Neural progenitor cell (in vitro differentiated cells): ENCODE measurements at places on chromosomes 5 and 9. TPM values are rescaled to one million over a fixed set of nuclear protein-coding genes. Genes with fewer than 3 reads are reported as not detected.
A peak's percentile ranks its signal among the peaks of the same experiment; 100 is the strongest.

GRCh38 chr5:76763136-76763535 lies 47.2 kb downstream of the F2R start:
- no peak for DNase-seq
- no peaks in the 10 kb centered on the region for H3K36me3 ChIP-seq
- H3K4me1 ChIP-seq: no peaks in the 10 kb centered on the region

DNA sequence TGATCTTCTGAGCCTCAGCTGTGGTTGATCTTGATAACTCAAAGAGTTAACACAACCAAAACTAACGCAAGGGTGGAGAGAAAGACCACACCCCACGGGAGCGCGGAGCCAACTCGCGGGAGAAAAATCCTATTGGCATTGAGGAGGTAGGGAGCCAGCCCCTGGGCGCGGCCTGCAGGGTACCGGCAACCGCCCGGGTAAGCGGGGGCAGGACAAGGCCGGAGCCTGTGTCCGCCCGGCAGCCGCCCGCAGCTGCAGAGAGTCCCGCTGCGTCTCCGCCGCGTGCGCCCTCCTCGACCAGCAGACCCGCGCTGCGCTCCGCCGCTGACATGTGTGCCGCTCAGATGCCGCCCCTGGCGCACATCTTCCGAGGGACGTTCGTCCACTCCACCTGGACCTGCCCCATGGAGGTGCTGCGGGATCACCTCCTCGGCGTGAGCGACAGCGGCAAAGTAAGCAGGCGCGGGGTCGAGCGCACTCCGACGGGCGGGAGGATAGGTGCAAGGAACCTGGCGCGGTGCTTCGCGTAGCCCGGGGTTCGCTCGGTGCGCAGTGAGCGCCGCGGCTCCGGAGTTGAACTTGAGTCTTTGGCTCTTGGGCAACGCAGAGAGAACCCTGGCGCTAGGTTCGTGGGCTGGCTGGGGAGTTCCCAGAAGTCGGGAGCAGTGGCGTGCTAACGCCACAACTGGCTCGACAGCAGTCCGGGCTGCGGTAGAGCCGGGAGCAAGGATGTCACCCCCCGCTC lies at the start of gene GDA:
Gene GDA, plus strand, starts transcription at position 210 of the 745 bp plus-strand sequence. Its CDS starts 120 bp downstream, at position 330.
- no peaks in the 10 kb centered on the region for H3K36me3 ChIP-seq
- H3K4me3 ChIP-seq: peak within 1 kb of the TSS; percentile 60
- H3K27me3 ChIP-seq: peaks cover 56% of the 10 kb centered on the region
- peaks cover 4% of the 10 kb centered on the region for H3K4me1 ChIP-seq

GRCh38 chr9:71209890-71210289 lies 88.5 kb upstream of the TRPM3 start:
- no peak for DNase-seq
- no peaks in the 10 kb centered on the region for H3K4me1 ChIP-seq
- H3K4me3 ChIP-seq: no peak overlapping the region
- peaks cover 11% of the 10 kb centered on the region for H3K36me3 ChIP-seq

GRCh38 chr5:166581826-166582225 lies 1709.6 kb upstream of the WWC1 start:
- no peaks in the 10 kb centered on the region for H3K4me1 ChIP-seq
- no peak overlapping the region for H3K27ac ChIP-seq
- H3K36me3 ChIP-seq: no peaks in the 10 kb centered on the region
- DNase-seq: no peak

Gene TAS2R1
- not detected in 2 replicates for total RNA-seq

Gene SLC6A19
- total RNA-seq: not detected in 2 replicates

- no peaks in the 10 kb centered on the region for H3K27me3 ChIP-seq
- no peak overlapping the region for H3K4me3 ChIP-seq
- H3K27ac ChIP-seq: no peak overlapping the region
- H3K36me3 ChIP-seq: no peaks in the 10 kb centered on the region
- peaks cover 12% of the 10 kb centered on the region for H3K4me1 ChIP-seq
Measured at GRCh38 chr5:74493411-74493810, 147.1 kb downstream of the ENC1 start.

GRCh38 chr9:106069241-106069640 lies 374.9 kb downstream of the TMEM38B start:
- no peaks in the 10 kb centered on the region for H3K27me3 ChIP-seq
- H3K27ac ChIP-seq: no peak overlapping the region
- DNase-seq: no peak

DNA sequence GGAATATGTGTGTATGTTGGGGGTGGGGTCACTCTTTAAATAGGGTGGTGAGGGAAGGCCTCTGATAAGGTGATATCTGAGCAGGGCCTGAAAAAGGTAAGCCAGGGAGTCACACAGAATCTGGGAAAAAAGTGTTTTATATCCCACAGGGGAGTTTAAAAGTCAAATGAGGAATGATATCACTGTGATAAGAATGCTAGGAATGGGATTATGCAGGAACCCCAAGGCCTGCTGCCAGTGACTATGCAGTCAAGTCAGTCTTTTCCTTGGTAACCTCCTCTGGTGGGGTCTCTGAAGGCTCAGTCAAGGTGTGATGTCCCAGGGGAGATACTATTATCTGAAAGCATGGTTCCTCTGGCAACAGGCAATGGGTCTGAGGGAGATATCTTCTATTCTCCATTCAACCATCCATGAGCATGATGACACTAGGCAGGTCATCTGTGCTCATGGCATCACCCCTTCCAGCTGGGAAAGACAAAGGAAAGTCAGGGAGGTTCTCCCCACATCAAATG lies 53.5 kb downstream of the GRIA1 start:
- no peak for DNase-seq
- no peak overlapping the region for H3K4me3 ChIP-seq
- H3K27ac ChIP-seq: no peak overlapping the region
- H3K4me1 ChIP-seq: peaks cover 9% of the 10 kb centered on the region

DNA sequence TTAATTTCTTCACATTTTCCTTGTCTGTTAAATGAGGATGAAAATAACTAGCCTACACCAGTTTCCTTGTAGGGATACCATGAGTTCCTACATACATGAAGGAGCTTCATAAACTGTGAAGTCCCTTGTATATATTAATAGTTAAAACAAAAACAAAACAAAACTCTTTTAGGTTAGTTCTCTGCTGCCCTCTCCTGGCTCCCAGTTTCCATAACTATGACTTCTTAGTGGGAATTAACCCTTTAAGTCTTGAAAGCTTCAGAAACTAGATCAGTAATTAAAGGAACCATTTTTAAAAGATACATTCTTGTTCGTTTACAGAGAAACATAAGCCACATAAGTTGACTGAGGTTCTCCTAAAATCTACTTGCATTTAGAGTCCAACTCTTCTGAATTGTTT lies 500.0 kb upstream of the C9orf72 start:
- no peaks in the 10 kb centered on the region for H3K4me1 ChIP-seq
- no peak overlapping the region for H3K27ac ChIP-seq
- H3K4me3 ChIP-seq: no peak overlapping the region

- no peaks in the 10 kb centered on the region for H3K27me3 ChIP-seq
- no peak overlapping the region for H3K4me3 ChIP-seq
- H3K27ac ChIP-seq: no peak overlapping the region
- H3K36me3 ChIP-seq: no peaks in the 10 kb centered on the region
Measured at GRCh38 chr5:127595484-127596368, 53.2 kb upstream of the CTXN3 start.

DNA sequence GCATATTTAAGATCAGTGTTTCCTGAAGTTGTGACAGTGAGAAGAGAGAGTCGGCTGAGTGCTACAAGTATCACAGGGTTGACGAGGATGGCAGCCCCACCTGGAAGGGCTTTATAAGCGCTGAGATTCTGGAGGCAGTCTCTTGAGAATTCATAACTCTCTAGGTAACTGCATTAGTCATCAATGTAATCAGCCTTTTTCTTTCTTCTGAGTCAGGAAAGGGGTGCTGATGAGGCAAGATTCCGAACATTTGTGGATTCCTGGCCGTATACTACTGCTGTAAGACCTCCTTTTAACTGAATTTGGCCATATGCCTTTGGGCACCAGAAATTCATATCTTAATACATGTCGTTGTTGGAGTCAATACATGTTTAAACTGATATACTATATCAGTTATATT lies 6.6 kb upstream of the RNF20 start:
- H3K36me3 ChIP-seq: no peaks in the 10 kb centered on the region
- H3K4me1 ChIP-seq: no peaks in the 10 kb centered on the region
- no peaks in the 10 kb centered on the region for H3K27me3 ChIP-seq
- H3K27ac ChIP-seq: no peak overlapping the region

Gene GABRA1
- total RNA-seq: not detected in 2 replicates

DNA sequence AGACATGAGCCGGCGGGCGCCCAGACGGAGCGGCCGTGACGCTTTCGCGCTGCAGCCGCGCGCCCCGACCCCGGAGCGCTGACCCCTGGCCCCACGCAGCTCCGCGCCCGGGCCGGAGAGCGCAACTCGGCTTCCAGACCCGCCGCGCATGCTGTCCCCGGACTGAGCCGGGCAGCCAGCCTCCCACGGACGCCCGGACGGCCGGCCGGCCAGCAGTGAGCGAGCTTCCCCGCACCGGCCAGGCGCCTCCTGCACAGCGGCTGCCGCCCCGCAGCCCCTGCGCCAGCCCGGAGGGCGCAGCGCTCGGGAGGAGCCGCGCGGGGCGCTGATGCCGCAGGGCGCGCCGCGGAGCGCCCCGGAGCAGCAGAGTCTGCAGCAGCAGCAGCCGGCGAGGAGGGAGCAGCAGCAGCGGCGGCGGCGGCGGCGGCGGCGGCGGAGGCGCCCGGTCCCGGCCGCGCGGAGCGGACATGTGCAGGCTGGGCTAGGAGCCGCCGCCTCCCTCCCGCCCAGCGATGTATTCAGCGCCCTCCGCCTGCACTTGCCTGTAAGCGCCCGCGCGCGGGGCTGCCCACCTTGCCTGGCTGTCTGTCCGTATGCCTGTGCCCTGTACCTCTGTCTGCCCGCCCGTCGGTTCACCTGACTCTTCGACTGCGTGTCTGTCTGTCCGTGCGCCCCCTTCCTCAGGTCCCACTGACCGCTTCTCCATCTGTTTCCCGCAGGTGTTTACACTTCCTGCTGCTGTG lies 412 bp downstream of the FGF18 start:
- no peak overlapping the region for H3K27ac ChIP-seq
- H3K27me3 ChIP-seq: peaks cover 48% of the 10 kb centered on the region
- peak overlapping the region; percentile 53 for H3K4me3 ChIP-seq
- DNase-seq: peak; percentile 87

GRCh38 chr5:168407211-168407610 lies 79.1 kb upstream of the RARS1 start:
- H3K27me3 ChIP-seq: no peaks in the 10 kb centered on the region
- H3K4me1 ChIP-seq: peaks cover 15% of the 10 kb centered on the region
- no peak overlapping the region for H3K27ac ChIP-seq
- no peak for DNase-seq

GRCh38 chr5:100584889-100585288 lies 49.7 kb downstream of the FAM174A start:
- no peak overlapping the region for H3K4me3 ChIP-seq
- no peak for DNase-seq
- H3K27me3 ChIP-seq: no peaks in the 10 kb centered on the region
- no peaks in the 10 kb centered on the region for H3K36me3 ChIP-seq

Gene MAN1B1
- 24.6 and 43.5 TPM in 2 replicates for total RNA-seq
